ENCODE measurements at places on chromosomes 3 and 15.

DNA sequence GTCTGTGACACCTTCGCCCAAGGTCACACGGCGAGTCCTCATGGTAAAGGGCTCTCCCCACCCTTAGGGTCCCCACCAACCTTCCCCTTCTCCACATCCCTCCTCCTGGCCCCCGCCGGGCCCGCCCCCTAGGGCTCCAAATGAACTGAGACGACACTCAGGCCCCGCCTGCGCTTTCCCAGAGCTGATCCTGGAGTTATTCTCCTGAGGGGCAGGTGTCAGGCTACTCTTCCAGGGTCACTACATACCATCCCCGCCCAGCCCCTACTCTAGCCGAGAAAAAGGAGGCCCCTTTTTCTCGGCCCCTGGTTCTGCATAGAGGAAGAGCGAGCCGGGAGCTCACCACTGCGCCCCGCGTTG, 292 bp downstream of the USP4 start:
- DNase-seq: peak; percentile 10

DNA sequence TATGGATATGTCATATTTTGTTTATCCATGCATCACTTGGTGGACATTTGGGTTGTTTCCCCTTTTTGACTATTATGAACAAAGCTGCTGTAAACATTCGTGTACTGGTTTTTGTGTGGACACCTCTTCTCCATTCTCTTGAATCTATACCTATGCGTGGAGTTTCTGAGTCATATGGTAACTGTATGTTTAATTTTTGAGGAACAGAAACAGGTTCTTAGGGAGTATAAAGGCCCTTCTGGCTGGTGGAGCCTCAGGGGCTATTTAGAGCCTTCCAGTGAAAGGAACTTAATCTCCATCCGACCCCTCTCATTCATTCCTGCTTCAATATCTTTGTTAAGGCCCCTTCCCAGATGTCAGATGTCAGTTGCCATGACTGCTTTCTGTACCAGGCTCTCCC, 14.1 kb upstream of the CTXND1 start:
- no peak for DNase-seq

DNA sequence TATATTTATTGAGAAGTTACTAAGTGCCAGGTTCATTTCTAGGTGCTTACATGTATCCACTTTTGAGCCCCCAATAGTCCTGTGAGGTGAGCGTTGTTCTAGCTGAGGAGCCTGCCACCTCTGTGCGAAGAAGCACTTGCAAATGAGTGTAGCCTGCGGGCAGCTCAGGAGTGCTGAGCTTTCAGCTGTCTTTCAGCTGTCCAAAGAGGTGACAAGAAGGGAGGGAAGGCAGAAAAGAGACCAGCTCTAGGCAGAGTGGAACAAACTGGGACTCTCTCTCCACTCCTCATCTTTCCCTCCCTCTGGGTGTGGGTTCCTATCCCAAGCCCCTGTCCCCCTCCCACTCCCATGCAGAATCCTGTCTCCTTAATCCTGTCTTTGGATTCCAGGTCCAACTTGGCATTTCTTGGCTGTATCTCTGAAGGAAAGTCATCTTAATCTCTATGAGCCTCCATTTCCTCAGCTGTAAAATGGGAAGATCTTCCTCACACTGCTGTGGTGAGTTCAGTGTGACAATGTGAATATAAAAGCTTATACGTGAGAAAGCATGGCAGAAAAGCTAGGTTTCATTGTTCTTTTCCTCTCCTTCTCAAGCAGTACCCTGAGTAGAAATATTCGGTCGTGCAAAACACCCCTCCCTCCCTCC, 6.7 kb upstream of the SRP14 start:
- no peak for DNase-seq

- DNase-seq: no peak
These were observed 4.7 kb downstream of the ZBTB47 start for GRCh38 chr3:42658091-42658770.

GRCh38 chr3:194098081-194098842, 37.7 kb upstream of the HES1 start:
- DNase-seq: no peak

- no peak for DNase-seq
These were observed 228.0 kb upstream of the SLCO3A1 start for GRCh38 chr15:91625506-91625905.

DNA sequence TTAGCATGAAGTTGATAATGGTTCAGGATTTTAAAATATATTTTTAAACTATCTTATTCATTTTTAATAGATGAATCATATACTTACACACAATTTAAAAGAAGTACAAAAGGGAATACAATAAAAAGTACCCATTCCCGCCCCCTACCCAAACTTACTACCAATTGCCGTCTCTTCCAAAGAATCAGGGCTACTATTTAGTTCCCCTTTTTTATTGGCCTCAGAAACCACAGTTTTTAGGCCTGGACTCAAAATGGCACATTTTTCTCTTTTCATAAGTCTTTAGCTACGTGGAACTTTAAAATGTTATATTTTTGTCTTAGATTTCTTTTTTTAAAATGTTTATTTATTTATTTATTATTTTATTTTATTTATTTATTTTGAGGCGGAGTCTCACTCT, 18.0 kb downstream of the LRRK1 start:
- DNase-seq: no peak

DNA sequence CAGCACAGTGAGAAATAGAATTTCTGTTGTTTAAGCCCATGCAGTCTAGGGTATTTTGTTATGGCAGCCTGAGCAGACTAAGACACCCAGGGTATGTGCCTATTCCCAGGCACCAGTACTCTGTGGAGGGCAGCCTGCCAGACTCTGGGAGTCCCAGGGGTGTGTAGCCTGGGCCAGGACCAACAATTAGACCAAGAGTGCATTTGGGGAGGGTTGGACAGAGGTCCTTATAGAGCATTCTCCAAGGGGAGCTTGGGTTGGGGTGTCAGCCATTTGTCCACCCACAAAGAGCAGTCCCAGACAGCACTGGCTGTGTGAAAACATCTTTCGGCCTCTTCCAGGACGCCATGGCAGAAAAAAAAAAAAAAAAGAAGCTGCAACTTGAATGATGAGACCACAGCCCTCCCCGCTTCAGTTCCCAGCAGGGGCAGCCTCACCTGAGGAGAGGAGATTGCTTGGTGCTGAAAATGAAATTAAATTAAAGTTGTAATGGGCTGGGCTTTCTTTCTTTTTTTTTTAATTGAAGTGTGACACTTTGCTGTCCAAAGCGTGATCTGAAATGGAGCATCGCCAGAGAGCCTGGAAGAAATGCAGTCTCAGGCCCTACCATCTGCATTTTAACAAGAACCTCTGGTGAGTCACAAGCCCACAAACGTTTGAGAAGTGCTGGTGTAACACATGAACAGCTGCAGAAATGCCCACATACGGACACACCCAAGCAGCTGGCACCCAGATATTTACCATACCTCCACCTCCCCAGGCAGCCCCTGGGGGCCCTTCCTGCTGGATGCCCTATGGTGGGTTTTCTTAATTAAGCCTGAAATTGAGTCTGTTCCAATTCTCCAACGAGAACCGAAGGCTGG, 21.3 kb upstream of the CAV3 start:
- no peak for DNase-seq

DNA sequence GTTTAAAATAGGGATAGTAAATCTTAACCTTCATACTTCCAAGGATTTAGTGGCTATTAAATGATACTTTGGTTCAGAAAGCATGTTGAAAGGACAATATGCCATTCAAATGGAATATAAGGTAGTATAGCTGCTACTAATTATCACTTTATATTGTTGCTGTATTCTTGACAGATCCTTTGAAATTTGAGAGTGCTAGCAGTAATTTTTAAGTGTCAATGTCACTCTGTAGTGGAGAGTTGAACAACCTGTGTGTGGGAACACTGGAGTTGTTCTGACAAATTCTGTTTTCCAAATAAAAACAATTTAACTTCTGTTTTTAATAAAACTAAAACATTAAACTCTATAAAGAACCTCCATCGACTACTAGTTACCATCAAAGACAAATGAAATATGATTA, 565.7 kb downstream of the FGF12 start:
- no peak for DNase-seq

DNA sequence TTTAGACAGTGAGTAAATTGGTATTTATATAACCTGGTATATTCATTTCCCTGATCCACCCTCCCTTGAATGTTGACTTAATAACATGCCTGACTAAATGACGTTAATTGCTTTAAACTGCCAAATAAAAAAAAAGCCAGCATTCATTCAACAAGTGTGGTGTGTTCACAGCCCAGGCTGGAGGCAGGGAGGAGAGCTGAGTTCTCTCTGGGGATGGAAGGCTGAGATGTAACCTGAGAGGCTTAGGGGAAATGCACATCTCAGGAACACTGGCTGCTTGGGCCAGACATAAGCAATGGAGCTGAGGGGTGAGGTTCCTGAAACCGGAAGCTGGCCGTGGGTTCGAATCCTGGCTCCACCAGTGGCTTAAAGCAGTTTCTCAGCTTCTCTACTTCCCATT, 17.3 kb downstream of the CACNA2D3 start:
- no peak for DNase-seq

- DNase-seq: no peak
These were observed 30.5 kb upstream of the SRGAP3 start for GRCh38 chr3:9279966-9280365.

GRCh38 chr15:37824717-37825382, 109.6 kb upstream of the TMCO5A start:
- no peak for DNase-seq

DNA sequence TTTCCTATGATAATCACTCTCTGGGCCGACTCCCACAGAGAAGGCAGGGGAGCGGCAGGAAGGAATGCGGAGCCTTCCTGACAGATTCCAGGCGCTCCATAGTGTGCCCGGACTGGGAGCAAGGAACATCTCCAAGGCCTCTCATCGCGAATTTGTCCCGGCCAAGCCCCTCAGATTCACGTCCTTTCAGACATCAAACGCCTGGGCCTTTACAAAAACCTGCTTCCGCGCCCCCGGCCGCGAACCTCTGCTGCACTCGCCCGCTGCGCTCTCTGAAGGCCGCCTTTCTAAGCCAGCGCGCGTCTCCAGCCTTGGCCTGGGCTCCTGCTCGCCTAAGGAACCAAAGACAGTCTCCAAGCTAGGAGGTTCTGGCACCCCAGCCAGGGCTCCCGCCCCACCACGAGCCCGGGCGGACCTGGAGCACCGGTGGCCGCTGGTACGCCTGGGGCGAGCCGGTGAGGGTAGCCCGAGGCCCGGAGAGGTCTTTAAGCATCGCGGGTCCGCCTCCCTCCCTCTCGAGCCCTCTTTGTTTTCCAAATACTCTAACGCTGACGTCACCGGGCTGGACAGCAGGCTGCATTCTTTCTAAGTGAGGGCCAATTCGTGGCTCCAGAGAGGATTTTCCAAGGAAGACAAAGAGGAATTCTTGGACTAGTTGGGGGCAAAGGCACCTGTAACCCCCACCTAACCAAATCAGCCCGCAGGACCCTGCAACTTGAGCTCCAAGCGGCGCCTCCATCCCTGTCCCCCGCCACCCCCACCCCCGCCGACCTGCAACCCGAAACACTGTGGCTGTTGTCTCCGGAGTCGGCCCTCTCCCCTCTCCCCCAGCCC, 759 bp downstream of the AMOTL2 start:
- no peak for DNase-seq

DNA sequence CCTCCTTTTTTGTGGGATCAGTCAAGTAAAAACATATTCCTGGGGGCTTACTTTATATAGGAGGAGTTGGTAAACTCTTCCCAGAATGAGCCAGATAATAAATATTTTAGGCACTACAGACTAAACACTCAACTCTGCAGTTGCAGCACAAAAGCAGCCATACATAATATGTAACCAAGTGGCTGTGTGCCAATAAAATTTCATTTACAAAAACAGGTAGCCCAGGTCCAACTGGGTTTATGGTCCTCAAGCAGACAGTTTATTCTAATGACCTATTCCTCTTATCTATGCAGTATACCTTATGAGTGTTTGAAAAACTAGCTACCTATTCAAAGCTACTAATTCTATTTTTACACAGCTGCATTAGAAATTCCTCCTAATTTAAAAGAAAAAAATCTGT, 61.8 kb downstream of the FAIM start:
- DNase-seq: no peak

DNA sequence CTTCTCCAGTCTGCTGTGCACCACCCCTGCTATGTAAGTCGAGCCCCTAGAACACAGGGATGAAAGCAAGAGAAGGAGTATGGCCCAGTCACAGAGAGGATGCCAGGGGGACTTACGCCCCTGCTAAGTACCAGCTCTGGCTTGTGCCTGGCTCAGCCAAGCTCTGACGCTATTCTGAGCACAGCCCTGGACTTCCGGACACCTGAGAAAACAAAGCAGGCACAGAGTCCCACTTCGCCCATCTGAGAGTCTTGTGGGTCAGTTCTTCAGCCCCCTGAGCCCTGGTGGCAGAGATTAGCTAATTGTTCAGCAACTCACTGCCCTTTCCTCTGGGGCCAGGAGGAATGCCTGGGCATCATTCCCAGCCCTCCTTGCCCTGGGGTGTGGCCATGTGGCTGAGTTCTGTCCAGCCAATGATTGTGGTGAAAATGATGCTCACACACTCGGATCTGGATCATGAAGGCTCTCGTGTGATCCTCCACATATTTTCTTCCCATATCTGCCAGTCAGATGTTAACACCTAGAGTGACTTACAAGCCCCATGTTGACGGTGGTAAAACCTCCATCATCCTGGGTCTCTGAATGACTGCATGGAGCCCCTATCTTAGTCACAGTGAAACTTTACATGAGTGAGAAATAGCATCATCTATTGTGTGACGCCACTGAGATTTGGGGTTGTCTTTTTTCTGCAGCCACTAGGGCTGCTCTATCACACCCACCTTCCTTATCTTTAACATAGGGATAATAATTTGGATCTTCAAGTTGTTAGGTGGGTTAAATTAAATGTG, 105.7 kb downstream of the TPRA1 start:
- peak; percentile 70 for DNase-seq

DNA sequence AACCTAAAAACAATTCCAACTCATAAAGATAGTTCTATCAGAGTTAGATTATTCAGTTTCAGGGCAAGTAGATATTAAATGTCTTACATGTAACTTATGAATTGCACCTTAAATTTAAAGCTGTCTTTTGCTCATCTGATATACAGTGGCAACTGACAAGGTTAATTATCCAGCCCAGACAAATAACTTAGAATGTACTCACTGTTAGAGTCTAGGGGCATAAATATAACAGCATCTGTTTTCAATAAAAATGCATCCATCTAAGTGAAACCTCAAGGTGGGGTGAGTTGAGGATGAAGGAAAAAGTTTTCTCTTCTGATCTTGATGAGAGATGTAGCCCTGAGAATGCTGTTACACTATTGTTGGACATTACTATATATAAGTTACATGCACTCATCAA, 112.6 kb downstream of the FBN1 start:
- no peak for DNase-seq

DNA sequence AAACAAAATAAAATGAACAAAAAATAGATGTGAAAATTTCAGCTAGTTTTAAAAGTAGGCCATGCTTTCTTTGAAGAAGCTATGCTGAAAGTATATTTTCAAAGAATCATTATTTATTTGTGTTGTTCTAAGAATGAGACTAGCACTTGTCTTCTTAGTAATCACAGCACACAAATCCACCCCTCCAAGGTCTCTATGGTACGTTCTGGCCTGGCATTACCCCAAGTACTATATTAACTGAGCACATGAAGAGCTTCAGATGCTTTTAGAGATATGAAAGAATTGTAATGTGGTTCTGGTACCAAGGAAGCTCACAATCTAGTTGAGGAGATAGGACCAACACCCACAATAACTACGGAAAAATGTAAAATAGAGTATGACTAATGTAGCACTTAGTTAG, 416.5 kb downstream of the PLCL2 start:
- no peak for DNase-seq

GRCh38 chr3:87398168-87398801, 121.9 kb upstream of the POU1F1 start:
- no peak for DNase-seq
